EH (cell line): ENCODE measurements at places on chromosomes 2 and 18.
A peak's percentile ranks its signal among the peaks of the same experiment; 100 is the strongest.

GRCh38 chr2:30285758-30286157 lies 54.4 kb downstream of the LBH start:
- no peak for DNase-seq

- no peak for DNase-seq
These were observed 120.7 kb downstream of the LOXHD1 start for GRCh38 chr18:46536215-46536874.

DNA sequence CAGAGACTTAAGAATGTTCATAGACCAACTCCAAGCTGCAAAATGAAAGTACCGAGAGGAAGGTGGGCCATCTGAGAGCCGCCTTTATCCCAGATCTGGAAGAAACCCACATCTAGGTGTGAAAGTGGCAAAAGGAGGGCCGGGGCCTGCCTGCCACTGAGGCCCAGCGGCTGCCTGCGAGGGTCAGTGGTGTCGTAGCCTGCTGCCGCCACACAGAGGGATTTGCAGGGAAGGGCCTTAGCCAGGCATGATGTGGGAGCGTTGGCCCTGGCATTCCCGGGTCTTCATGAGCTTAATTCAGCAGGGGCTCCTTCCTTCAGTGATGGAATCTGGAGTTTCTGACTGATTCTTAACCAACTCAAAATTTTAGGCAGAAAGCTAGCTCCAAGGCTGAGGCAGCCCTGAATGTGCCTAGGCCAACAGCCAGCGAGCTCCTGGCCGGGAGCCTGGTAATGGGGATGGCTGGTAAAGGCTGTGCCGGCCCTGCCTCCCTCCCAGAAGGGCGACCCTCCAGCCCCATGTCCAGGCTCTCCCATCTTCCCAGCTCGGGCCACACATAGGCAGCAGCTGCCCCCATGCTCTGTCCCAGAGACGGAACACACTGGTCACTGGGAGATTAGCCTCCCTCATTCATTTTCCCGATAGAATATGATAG lies 230.1 kb downstream of the AGAP1 start:
- DNase-seq: no peak

GRCh38 chr2:240974771-240975572 lies 23.4 kb upstream of the SNED1 start:
- peak; percentile 18 for DNase-seq

GRCh38 chr18:2997429-2997828 lies 15.5 kb downstream of the LPIN2 start:
- no peak for DNase-seq

GRCh38 chr18:46042571-46043123 lies 29.4 kb downstream of the PSTPIP2 start:
- DNase-seq: peak; percentile 54

- no peak for DNase-seq
These were observed 113.8 kb downstream of the THADA start for GRCh38 chr2:43481927-43482542.

GRCh38 chr2:159905926-159906714 lies 108.1 kb upstream of the CD302 start:
- no peak for DNase-seq

GRCh38 chr2:25548601-25549000 lies 124.8 kb downstream of the DTNB start:
- peak; percentile 44 for DNase-seq

DNA sequence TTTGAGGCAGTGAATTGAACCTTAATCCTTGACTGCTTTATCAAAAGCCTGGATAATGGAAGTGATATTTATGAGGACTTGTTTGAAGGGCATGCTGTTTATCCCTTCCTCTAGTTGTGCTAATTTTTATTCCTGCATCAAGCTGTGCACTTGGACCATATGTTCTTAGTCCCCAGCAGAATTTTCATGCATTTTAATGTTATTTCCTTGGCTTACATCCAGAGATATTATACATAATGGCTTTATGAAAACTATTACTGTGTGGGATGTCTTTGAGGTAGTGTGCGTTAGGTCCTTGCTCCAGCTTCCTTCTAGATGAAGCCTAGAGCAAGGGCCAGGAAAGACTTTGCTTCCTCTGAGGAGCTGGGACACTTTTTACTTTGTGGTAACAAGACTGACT lies 378.4 kb downstream of the LPIN1 start:
- no peak for DNase-seq

DNA sequence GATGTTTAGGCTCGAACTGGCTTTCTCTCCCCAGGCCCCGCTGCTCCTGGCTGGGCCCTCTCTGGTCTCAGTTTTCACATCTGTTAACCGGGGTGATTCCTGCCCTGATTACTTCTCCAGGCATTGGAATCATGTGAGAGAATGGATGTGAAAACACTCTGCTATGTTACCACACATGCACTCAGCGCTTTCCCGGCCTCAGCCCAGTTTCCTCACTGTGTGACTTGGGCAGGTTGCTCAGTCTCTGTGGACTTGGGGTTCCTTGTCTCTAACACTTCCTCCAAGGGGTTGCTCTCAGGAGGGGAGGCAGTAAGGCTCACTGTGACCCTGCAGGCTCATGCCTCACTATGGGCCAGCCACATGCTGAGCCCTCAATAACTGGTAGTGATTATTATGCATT lies 230.4 kb upstream of the HS6ST1 start:
- DNase-seq: no peak

GRCh38 chr2:53729143-53729762 lies 38.4 kb upstream of the CHAC2 start:
- DNase-seq: no peak

DNA sequence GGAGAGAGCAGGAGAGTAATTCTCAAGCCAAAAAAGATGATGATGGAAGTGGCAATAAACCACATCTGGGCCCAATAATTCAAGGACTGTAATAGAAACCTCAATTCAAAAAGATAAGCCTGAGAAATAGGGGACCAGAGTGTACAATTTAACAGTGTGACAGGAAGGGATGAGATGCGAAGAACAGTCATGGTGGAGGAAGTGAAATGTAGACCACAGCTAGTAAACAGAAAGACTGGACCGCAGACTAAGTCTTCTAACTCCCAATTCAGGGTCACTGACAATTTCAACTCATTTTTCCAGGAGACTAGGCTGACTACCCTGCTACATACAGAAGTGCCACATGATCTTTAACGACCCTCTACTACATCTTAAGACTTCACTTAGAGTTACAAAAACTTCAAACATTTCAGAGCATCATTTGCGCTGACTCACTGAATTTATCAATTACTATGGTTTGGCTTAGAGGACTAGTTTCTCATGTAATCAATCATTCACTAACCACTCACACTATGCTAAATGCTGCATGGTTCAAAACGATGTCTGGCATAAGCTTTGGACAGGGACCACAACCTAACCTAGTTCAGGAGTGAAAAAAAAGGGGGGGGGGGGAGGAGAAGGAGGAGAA lies 9.0 kb downstream of the CUL3 start:
- no peak for DNase-seq

DNA sequence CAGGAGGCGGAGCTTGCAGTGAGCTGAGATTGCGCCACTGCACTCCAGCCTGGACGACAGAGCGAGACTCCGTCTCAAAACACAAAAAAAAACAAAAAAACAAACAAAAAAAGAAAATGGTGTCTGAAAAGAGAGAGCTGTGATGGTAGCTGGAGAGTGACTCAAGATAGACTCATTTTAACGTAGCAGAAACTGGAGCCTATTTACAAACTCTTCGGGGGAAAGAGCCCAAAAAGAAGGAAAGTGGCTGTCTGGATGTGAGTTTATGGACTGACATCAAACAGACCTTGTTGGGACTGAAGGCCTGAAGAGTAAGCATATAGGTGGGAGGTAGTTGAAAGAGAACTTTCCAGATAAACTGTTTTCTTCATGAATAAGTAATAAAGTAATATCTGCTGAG lies 51.8 kb downstream of the LIMS1 start:
- peak; percentile 30 for DNase-seq
